ENCODE measurements at places on chromosomes 12 and 14.

GRCh38 chr14:69906201-69906600 lies 27.0 kb downstream of the SMOC1 start:
- DNase-seq, result no peak

- DNase-seq, result no peak
These were observed 148.4 kb upstream of the PLEKHG7 start for GRCh38 chr12:92554158-92555073.

DNA sequence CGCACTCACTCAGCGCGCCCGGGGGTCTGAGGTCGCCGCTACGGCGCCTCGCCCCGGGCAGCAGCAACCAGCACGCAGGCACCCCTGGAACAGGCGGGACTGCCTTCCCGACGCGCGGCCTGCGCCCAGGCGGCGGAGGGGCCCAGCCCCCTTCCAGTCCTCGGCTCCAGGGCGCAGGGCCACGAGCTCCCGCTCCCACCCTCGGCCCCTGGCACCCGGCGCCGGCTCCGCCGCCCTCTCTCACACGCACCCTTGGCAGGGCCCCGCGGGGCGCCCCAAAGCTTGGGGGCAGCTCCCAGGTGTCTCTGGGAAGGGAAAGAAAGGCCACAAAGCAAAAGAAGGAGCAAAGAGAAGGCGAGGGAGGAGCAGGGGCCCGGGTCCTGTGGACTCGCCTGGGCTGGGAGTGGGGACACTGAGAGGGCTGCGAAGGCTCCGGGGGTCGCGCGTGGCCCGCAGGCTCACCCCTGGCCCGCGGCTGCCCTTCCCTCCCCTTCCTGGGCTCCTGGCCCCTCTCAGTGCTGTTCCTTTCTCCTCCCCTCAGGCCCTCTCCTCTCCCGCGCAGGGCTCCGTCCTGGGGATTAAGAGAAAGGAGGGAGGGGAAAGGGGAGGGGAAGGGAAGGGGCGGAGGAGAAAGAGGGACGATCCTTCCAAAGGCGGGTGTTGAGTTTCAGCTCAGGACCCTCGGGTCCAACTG lies 907 bp upstream of the EFS start:
- DNase-seq, result peak; percentile 46

DNA sequence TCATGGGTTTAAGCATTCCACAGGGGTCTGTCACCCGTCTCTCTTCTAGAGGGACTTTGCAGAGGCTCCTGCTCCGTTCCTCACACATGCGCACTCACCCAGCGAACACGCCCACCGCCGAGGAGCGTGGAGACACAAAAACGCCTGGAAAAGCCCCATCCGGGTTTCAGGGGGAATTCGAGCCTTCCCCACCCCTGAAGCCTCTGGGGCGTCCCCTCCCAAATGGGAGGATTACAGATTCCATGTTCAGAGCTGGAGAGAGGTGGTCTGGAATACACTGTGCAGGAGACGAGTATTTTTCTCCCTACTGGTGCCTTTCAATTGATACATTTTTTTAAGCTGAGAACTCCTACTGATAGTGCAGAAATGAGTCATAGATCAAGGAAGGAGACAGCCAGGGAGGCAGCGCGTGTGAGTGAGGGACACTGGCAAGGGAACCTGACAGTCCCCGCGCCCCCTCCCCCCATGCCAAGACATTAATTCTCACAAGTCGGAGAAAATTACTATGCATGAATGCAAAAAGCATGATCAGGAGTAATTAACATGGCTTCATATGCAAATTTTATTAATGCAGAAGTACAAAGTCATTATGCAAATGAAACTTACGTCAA lies 36.9 kb downstream of the BCL11B start:
- no peak for DNase-seq

GRCh38 chr12:8590842-8591545 lies 21.7 kb downstream of the AICDA start:
- DNase-seq, result no peak

- DNase-seq, result no peak
These were observed 92.0 kb downstream of the NCOR2 start for GRCh38 chr12:124475295-124476010.

DNA sequence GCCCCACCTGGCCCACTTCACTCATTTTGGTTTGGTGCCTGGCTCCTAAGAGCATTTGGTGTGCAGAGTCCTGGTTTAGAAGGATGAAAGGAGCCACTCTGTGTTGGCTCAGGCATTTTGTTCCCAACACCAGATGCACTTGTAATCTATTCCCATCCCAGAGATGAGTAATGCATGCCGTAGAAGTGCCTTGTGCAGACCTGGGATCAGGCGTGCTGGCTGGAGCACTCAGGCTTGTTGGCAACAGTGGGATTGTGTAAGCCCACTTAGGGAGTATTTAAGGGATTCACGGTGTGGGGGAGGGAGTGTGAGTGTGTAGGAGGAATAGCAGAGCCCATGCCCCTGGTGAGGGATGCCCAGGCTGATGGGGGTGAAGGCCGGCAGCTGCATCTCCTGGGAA lies 501.5 kb upstream of the TBX3 start:
- no peak for DNase-seq

- peak; percentile 64 for DNase-seq
These were observed 17.0 kb upstream of the WNT5B start for GRCh38 chr12:1611803-1612572.

GRCh38 chr14:94754391-94754942 lies 15.4 kb downstream of the GSC start:
- no peak for DNase-seq

DNA sequence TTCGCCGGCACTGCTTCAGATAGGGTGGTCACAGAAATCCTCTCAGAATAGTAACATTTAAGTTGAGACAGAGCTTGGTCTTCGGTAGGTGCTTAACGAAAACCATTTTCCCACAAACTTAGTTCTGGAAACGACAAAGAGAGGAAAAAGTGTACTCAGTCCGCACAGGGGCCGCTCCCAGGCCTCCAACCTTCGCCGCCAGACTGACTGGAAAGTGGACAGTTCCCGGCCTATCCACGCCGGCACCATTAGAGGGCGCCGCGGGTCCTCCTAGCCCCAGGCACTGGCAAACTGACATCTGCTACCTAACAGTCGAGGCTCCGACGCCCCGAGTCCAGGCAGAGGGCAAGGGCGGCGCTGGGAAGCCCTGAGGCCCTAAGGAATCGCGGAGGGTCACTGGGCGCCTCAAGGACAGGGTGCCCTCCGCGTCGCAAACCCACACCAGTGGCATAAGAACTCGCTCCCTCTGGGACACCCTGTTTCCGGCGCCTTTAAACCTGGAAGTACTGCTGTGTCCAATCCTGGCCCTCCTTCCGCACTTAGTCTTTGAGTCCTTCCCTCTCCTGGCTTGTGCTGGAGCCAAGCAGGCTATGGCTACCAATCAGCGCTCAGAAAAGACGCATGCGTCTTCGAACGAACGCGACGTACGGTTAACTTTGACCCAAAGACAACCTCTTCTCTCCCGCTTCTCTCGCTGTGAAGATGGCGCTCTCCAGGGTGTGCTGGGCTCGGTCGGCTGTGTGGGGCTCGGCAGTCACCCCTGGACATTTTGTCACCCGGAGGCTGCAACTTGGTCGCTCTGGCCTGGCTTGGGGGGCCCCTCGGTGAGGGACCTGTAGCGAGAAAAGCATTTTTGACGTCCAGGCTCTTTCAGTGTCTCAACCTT lies at the start of gene LETMD1:
Gene LETMD1 (plus strand): TSS at position 673 of the 886 bp plus-strand sequence. CDS start 30 bp downstream, at position 703.
- peak; percentile 93 for DNase-seq

DNA sequence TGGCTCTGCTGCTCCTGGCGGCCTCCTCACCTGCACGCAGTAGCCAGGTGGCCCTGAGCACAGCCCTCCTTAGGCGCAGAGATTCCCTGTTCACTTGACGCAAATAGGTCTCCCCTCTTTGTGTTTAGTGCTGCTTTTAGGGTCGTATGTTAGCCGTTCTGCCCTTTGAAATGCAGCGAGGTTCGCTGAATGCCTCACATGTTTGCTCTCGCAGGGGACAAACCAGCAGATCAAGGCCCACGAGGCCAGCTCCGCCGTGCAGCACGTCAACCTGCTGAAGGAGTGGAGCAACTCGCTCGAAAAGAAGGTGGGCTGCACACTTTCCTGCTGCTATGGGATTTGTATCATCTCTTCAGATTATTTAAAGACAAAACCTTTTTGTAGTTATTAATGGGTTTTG lies 31.4 kb upstream of the AMN start:
- no peak for DNase-seq

DNA sequence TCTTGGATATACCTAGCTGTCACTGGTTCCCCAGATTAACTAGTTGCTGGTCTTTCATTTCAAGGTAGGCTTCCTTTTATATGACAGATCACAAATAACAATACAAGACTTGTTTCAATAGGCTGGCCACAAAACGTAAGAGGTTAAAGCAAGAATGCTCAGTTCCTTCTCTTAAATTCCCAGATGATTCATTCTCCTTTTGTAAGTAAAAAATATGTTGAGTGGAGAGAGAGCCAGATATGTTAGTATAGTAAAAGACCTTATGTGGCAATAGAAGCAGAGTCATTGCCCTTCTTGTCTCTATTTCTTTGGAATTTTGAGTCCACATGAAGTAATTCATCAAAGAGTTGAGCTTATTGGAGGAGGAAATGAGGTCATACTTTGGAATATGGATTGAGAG lies 939.0 kb upstream of the ATXN7L3B start:
- DNase-seq, result no peak

- DNase-seq, result peak; percentile 6
These were observed 135.7 kb upstream of the SLC16A7 start for GRCh38 chr12:59459966-59460660.

DNA sequence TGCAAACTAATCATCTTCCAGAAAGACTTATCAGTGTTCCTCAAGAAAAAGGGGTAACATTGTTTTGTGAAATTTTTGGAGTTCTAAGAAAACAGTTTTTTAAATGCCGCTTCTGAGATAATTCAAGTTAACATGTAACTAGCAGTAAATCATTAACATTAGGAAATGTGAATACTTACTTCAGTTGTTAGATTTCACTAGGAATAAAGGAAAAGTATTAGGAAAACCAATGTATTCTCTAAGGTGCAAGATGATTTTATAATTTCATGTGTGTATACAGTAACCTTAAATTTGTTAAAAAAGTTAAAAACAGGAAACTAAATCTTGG lies 36.8 kb downstream of the PAPOLA start:
- DNase-seq, result no peak

GRCh38 chr14:56720703-56721460 lies 89.4 kb downstream of the OTX2 start:
- no peak for DNase-seq

DNA sequence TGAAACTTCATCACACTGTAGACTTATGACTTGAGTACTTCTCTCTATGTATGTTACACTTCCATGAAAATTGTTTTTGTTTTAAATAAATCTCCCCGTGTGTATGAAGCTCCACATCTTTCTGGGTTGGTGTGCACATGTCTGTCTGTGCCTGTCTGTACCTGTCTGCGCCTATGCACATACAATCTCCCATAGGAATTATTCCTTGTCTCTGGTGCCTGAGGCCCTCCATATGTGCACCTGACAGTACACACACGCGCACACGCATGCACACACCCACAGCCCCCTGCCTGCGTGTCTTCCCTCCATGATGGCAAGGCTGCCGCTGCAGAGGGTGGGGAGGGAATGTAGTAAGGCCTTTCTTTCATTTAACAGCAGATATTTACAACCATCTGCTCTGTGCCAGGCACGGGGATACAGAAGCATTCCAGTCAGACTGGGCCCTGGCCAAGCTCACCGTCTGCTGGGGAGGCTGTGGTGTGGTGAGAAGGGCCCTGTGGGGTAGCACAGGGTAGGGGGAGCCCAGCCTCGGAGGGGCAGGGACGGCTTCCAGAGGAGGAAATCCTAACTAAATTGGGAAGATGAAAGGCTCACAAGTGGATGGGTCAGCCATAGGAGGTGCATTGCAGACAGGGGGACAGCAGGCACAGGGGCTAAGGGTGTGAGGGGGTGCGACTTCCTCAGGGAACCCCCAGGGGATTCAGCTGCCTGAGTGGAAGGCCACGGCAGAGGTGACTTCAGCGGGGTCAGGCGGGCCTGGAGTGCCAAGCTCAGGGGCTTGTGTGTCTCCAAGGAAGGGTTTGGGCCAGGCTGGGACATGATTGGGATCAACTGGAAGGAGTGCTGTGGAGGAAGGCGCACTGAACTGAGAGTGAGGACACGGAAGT lies 26.1 kb downstream of the KRT8 start:
- no peak for DNase-seq

DNA sequence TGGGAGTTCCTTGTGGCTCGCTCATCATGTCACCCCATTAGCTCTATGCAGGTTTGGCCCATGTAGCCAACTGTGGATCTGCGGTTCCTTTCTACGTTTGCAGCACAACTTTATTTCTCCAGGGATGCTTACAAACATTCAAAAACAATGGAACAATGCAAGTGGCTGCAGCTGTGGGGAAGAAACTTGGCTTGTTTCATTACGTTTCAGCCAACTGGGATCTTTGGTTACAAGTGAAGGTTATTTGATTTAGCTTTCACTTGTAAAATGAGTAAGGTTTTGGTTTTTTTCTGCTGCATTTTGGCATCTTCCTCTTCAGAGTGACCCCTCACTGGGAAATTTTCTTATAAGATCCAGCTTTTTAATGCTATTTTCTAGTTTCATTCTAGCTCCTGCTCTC lies 105.9 kb downstream of the PLXNC1 start:
- DNase-seq, result no peak

DNA sequence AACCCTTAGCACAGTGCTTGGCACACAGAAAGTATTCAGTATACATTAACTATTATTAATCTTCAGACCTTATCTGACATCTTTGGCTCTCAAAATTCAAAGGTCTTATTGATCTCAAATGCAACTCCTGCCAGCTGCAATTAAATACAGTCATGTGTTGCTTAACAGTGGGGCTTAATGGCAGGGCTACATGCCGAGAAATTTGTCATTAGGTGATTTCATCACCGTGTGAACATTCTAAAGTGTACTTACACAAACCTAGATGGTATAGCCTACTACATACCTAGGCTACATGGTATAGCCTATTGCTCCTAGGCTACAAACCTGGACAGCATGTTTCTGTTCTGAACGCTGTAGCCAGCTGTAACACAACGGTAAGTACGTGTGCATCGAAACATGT lies 156.3 kb upstream of the TMCC3 start:
- no peak for DNase-seq

DNA sequence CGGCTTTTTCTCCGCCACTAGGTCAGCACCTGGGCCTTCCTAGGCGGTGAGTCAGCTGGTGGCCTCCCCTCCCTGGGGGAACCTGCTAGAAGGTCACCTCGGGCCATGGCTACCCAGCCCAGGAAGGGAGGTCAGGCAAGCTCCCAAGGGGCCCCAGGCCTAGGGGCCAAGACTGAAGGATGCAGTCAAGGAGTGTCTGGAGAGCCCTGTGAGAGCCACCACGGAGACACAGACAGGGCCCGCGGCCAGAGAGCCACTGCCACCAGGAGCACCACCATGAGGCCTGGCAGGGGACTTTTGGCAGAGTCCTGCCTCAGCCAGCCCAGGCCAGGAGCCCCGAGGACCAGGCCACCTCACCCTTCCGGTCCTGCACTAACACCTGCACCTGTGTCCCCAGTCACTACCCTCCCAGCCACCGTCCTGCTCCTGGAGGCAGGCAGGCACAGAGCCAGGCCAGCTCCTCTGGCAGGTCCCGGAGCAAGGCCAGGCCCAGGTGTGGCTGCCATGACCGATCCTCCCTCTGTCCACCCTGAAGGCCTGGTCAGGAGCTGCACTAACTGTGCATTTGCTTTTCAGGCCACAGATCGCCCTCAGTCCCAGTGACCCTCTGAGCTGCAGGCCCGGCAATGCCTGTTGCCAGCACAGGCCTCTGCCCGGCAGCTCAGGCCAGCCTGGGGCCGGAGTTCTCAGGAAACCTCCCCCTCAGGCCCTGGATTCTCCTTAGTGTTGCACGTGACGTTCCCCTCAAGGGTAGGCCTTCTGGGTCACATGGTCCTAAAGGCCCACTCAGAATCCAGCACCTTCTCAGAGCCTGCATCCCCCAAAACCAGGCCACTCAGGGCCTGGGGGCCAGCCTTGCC lies 6.9 kb downstream of the PHETA1 start:
- DNase-seq, result no peak
